Memory B cell (primary cell): ENCODE measurements at places on chromosomes 2 and 18.

GRCh38 chr2:83844490-83844889 lies 614.6 kb downstream of the SUCLG1 start:
- DNase-seq = no peak

DNA sequence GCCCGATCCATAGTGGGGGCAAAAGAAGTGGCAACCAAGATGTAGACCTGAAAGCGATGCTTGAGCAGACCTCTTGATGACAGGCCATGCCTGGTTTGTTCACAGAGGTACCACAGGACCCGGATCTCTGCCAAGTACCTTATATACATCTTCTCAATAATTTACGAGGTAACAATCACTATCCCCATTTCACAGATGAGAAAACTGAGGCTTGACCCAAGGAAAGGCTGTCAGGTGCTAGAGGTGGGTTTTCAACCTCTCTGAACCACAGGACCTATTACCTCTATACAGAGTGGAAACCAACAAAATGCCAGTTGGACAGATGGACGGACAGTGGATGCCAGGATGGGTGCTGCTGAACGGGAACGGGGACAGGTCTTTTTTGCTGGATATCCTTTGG lies 13.8 kb upstream of the DIS3L2 start:
- no peak for DNase-seq

GRCh38 chr2:158841850-158842249 lies 46.7 kb downstream of the DAPL1 start:
- DNase-seq = no peak

- DNase-seq = no peak
Measured at GRCh38 chr2:108905176-108905575, 83.8 kb downstream of the EDAR start.

DNA sequence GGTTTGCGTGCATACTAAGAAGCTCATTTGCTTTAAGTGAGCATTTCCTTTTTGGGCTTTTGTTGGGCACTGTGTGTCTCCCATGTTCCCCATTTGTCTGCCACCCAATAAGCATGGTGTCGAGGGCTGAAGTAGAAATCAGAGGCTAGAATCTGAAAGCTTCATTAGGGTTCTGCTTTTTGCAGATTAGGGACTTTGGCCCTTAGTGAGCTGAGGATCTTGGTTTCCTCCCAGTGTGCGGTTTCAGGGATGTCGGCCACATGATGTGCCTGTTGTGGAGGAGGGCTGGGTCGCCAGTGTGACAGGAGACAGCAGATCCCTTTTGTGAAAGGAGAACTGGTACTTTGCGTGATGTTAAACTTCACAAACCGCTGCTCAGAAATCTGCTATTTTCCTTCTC lies 41.1 kb downstream of the PLEKHB2 start:
- DNase-seq = no peak

- no peak for DNase-seq
Measured at GRCh38 chr18:79423211-79424007, 27.7 kb downstream of the NFATC1 start.

GRCh38 chr2:70960833-70961647 lies 17.4 kb upstream of the ANKRD53 start:
- no peak for DNase-seq

- no peak for DNase-seq
Measured at GRCh38 chr2:236637686-236638569, 68.3 kb downstream of the ACKR3 start.

GRCh38 chr18:58087928-58088690 lies 44.1 kb downstream of the NEDD4L start:
- no peak for DNase-seq

DNA sequence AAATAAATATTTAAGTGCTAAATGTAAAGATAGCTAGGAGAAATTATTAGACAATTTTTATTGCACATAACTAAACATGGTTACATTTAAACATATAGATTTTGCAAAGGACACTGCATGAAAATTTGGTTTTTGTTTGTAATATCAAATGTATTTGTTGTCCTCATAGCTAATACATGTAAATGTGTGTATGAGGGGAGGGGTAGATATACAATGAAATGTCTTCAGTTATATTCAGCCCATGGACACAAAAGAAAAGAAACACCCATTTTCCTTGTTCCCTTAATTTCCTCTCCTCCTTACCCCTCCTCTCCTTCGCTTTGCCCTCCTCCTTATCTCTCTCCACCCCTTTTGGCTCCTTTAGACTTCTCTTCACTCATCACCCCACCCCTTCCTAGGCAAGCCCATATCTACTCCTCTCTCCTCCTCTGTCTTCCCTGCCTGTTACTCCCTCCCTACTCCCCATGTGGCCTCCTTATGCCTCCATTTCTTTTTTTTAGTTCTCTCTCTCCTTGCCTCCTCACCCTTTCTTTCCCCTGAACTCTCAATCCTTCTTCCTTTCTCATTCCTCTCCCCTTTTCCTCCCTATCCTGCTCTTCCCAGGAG lies 1.4 kb downstream of the COL3A1 start:
- DNase-seq = no peak

GRCh38 chr2:169877398-169877797 lies 50.1 kb downstream of the UBR3 start:
- no peak for DNase-seq
